ENCODE measurements at places on chromosomes 3 and 15.
A peak's percentile ranks its signal among the peaks of the same experiment; 100 is the strongest.

DNA sequence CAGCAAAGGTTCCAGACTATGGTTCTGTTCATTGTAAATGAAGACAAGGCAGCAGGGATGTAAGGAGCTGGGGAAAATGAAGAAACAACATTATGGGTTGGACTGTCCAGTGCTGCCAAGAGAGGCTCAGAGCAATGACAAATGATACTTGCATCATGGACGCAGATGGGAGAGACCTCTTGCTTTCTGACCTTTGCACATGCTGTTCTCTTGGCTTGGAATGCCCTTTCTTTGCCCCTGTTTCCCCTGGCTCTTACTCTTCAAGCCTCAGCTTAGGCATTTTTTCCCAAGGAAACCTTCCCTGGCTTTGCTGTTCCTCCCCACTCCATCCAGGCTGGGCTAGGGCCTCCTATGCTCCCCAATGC is 59.9 kb upstream of the RAD18 start:
- DNase-seq, result no peak

DNA sequence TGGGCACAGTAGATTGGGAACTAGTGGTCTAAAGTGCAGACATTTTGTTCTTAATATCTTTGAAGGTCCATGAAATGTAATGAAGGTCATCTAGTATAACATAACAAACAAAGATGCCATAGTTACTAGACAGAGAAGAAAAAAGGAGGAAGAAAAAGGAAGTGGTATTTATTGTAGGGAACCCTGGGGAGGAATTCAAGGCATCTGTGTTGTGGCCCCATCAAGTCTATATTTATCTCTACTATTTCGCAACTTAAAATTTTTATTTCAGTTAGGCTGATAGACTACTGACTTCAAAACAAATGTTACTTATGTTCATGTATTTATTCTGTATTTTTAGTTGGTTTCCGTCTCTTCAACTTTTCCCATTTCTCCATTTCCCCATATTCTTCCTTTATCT is 48.9 kb upstream of the ZDHHC23 start:
- DNase-seq, result no peak

GRCh38 chr15:20356911-20357480 is 184.6 kb downstream of the GOLGA6L6 start:
- DNase-seq, result no peak

DNA sequence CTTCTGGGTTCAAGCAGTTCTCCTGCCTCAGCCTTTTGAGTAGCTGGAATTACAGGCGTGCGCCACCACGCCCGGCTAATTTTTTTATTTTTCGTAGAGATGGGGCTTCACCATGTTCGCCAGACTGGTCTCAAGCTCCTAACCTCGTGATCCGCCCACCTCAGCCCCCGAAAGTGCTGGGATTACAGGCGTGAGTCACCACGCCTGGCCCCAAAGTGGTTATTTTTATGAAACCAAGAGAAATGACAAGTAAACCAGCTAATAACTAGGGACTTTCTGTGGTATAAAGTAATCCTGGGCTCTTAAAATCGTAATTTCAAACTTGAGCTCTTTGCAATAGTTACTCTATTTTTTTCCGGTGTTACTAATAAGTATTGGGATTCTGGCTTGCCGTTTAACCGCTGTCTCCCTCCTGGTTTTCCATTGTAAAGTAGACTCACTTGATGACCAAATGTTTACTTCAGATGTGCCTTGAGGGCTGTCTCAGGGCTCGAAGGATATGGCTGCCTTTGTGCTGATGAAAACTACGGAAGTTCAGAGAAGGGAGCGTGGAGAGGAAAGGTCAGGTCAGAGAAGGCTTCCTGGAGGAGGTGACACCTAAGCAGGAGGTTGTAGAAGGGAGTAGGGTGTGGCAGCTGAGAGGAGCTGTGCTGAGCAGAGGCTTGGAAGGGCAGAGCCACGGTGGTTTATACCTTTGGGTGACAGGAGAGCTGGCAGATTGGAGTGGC is 4.2 kb downstream of the ZSCAN2 start:
- DNase-seq, result peak; percentile 13

DNA sequence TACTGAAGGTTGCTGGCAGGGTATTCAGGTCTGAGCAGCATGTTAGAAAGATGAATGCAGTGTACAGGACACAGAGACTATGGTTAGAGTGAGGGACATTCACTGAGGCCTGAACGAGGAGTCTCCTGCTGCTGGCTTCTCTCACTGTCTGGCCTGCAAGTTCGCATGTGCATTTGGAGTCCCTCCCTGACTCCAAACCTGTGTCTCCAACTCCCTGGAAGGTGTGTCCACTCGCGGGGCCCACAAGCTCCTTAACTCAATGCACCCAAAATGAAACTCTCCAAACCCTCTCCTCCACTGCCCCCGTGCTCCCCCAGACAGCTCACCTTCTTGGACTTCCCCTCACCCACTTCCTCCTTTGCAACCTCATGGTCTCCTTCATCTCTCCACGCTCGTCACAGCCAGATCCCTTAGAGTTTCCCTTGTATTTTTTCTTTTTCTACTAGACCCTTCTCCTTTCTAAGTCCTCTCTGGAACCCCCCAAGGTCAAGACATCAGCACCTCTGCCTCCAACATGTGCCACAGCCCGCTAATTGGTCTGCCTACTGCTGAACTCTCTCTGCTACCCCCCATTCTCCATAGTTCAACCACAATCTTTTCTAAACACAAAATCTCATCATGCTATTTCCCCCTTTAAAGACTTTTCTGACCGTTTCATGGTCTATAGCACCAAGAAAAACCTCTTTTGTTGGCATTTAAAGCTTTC is 58.3 kb downstream of the HES1 start:
- no peak for DNase-seq

DNA sequence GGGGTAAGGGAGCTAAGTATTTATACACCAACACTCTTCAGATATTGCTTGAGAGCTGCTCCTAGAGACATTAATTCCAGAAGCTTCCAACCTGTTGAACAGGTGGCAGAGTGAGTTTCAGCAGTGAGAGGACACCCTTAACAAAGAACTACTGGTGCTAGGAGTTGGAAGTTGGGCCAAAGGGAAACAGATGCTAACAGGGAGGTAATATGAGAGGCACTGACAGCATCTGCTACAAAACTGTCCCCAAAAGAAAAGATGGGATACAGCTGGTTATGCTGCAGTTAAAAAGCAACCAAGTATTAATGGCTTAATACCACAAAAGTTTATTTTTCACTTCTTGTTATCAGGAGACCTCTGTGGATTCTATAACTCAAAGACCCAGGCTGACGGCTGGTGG is 104.5 kb upstream of the SATB1 start:
- DNase-seq, result no peak

DNA sequence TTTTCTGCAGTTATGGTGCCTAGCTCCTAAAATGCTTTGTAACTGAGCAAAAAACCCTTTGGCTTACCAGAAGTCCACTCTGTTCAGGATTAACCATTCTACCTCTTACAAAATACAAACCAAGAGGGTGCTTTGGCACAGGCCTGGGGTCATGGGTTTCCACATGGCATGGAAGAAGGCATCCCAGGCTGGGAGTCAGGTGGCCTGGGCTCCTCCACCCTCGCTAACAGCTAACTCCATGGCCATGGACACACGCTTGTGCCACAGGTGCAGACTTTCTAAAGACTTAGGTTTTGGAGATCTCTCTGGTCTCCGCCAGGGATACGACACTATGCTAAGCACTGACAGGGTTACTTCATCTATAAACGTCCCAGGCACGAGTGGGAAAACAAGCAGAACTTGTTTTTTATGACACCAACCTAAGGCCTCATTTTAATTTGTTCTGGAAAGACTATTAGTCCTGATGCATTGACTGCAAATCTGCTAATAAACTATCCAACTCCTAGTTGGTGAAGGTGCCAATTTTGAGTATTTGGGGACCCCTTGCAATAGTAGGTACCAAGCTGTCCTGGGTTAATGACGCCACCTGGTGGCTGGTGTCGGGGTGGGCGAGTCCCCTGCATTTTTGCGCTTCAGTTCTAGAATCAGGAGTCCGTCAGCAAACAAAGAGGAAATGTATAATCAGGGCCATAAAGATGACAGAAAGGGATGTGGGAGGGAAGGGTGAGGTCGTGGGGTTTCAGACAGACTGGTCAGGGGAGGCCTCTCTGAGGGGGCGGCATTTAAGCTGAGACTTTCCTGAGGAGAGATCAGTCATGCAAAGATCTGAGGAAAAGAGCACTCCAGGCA is 10.3 kb upstream of the ALDH1A3 start:
- no peak for DNase-seq

GRCh38 chr3:123066896-123067688 is at the start of gene PDIA5:
Gene PDIA5 (plus strand): TSS chr3:123067025. CDS start chr3:123067165, 140 bp downstream.
- peak; percentile 54 for DNase-seq

DNA sequence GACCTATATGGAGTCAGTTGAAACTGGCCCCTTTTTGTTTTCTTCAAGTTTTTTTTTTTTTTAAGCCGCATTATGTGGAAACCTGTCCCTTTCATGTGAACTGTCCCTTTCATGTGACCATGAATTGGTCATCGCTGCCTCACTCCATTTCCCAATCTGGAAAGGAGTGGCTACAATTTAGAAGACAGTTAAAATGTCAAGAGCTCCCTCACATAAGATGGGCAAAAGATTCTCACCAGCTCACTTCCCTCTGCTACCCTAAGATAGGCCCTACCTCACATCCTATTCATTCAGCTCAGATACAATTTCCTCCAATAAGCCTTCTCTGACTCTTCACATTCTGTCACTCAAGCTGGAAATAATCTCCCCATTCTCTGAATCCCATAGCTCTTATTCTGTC is 111.3 kb upstream of the BCL6 start:
- DNase-seq, result no peak

DNA sequence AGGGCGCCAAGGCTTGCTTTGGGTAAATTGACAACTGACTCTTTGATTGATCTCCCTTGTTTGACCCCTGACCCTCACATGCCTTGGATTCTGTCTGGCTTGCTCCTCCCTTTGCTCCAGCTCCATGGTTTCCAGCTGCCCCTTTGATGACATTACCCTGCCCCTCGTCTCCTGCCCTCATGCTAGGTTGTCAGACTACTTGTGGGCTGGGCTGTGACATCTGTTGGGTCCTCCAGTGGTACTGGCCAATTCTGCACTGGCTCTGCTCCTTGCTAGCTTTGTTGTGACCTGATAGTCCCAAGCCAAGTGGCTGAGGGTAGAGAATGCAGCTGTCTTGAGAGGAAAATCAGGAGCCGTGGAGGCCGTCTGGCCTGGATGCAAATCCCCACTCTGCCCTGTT is 6.2 kb downstream of the THSD4 start:
- no peak for DNase-seq

DNA sequence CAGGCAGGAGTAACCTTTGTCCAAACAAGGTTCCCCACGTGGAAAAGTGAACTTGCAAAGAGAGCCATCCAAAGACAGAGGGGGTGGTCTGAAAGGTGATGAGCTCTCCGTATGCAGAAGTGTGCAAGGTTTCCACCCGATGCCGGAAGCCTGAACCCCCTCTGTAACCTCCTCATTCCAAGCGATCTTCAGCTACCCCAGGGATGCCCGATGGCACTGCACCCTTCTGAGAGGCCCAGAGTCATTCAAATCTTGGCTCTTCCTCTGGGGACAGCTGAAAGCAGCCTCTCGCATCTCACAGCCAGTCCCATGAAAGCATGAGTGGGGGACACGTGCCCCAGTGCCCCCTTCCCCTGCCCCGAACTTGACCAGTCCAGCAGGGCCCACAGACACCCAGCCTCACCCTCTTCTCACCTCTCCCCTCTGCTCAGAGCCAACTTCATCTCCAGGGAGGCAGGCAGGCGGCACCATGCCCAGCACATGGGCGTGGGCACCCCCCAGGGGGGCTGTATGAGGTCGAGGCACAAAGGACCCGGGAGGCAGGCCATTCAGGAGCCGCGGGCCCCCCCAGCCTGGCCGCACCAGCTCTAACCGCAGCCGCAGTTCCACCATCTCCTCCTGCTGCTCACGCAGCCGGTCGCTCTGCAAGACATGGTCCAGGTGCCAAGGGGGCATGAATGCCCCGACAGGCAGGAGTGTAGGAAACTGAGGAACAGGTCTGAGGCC is 8.7 kb downstream of the KIF7 start:
- no peak for DNase-seq

GRCh38 chr3:61896251-61896650 is 334.9 kb downstream of the PTPRG start:
- no peak for DNase-seq

DNA sequence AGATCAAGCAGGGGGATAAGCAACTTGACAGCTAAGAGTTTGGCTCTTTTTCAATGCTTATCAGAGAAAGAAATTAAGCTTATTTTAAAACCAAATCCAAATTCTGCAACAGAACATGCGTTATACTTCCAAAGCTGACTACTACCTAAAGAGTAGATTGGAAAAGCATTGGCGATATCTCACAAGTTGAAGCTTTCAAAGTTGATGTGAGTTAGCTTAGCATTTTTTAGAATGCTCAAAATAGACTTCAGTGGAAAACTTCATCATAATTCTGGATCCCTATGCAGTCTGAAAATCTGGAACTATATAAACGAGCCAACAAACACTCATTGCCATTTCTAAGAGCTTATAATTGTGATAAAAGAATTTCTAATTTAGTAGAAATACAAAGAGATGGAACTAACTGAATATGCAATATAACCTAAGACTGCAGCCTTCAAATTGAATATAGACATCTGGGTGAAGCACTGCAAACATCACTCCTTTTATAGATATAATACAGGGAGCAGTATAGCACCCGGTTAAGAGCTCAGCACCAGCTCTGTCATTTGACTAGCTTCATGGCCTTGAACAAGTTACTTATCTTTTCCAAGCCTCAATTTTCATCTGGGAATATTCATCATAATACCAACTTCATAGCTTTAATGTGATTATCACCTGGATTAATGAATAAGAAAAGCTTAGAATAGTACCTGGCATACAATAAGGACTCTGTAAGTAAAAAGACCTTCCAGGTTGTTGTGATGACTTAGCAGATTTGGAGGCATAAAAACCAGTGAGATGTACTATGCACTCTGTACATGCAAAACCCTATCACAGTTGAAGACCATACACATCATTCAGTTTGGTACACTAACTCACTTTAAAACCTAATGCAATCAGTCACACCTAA is 242.7 kb upstream of the TTC14 start:
- no peak for DNase-seq

- DNase-seq, result no peak
Observed at GRCh38 chr3:32794487-32795308, 23.1 kb upstream of the TRIM71 start.

- DNase-seq, result no peak
Observed at GRCh38 chr3:127632035-127632820, 3.2 kb downstream of the PODXL2 start.

DNA sequence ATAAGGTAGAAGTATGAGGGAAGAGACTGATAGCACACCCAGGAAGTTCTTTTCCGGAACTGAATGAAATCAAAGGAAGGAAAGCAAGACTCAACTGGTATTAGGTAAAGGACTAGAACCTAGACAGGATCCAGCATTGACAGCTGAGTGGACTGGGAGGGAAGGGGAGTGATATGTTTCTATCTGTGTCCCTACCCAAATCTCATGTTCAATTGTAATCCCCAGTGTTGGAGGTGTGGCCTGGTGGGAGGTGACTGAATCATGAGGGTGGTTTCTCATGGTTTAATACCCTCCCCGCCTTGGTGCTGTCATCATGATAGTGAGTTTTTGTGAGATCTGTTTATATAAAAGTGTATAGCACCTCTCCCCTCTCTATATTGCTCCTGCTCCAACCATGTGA is 415.9 kb upstream of the KCNMB2 start:
- DNase-seq, result no peak
